HS-5 (cell line): ENCODE measurements at places on chromosomes 2 and 18.

DNA sequence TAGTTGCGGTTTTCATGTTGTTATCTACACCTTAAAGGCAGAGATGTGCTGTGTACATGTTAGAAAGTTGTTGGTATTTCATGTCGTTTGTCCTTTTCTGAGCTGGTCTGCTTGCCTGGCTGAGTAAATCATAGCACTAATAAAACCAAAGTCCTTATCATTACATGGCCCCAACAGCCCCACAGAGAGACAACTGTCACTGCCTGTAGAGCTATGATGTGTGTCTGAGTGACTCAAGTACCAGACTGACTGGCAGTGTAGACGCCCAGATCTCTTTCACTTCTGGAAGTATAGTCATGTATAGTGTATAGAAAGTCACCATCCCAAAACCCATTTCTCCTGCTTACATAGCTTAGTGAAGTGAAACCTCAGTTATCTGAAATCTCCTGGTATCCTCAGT, 4.3 kb downstream of the SOCS6 start:
- DNase-seq = no peak

- peak; percentile 71 for DNase-seq
Measured at GRCh38 chr2:230824406-230824978, 40.2 kb upstream of the ITM2C start.

GRCh38 chr2:236088368-236089057, 79.7 kb downstream of the GBX2 start:
- DNase-seq = no peak

DNA sequence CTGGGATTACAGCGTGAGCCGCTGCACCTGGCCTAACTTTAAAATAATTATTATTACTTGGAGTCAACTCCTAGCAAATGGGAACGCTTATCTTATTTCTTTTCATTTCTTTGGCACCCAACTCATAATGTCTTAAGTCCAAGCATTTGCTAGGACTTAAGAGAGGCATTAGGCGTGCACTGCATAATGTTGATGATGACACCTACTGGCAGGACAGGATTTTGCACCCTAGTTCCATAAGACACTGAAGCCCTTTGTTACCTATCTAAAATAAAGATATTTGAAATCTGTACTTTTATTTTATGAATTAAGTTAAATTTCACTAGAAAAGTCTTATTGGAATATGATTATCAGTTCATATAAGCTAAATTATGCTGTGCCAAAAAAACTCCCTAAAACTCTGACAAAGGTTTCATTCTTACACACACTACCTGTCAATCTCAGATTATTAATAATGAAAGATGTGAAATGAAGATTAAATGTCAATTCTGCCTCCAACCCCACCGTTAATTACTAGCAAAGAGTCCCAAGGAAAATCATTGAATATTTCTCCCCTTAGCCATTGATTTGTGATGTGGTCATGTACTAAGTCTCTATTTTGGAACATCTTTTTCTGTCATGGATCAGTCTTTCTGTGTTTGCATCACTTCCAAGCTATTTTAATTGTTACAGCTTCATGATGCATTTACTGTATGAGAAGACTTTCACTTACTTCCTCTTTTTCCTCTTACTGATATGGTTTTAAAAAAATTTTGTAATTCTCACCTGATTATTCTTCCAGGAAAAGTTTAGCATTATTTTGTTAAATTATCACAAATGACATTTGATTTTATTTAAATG, 12.7 kb upstream of the CDH2 start:
- DNase-seq = no peak
